NCI-H1105 (cell line): ENCODE measurements at places on chromosomes 6 and 20.

GRCh38 chr6:100685747-100686146, 195.4 kb downstream of the ASCC3 start:
- no peak for DNase-seq

GRCh38 chr6:34135541-34135940, 10.3 kb downstream of the GRM4 start:
- no peak for DNase-seq

DNA sequence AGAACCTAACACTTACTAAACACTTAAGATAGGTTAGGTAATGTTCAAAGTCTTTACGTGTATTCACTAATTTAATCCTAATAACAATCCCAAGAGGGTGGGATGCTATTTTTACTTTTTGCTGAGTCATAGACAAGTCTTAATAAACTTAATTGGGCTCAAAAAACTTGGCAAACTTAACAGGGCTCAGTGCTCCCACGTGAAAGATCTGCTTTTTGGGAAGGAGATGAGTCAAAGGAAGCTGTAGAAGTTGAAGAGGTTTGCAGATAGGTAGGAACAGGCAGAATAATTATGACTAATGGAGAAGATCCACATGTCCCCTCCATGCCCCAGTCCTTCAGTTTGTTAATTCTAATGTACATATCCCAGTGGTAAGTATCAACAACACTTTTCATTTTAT, 44.5 kb upstream of the STMND1 start:
- no peak for DNase-seq

DNA sequence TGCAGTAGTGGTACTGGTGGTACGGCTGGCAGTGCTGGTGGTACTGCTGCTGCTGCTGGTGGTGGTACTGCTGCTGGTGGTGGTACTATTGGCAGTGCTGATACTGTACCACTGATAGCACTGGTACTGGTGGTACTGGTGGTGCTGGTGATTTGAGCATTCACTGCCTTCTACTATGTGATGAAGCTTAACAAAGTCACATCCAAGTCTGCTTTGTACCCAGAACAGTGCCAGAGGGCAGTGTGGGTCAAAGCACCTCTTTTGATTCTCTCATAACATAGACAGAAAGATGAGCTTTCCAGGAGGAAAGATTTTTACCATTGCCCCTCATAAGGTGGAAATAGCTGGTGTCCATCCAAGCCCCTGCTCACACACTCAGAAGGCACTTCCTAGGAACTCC, 48.7 kb downstream of the ANKRD6 start:
- DNase-seq: no peak

DNA sequence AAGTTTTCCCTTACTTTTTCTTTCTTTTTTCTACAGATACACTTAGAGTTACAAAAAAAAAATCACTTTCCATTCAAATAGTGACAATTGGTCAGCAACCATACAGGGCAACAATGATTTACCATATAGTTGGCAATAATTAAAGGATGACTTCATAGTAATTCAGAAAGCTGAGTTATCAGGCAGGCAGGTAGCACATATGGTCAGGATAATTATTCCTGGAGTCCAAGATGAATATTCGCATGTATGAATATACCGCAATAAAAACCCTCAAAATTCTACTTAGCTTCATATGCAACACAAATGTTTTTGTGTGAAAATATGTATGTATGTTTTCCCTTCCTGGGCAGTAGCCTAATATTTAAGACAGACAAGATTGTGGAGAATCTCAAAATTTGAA, 34.5 kb downstream of the COL19A1 start:
- no peak for DNase-seq

DNA sequence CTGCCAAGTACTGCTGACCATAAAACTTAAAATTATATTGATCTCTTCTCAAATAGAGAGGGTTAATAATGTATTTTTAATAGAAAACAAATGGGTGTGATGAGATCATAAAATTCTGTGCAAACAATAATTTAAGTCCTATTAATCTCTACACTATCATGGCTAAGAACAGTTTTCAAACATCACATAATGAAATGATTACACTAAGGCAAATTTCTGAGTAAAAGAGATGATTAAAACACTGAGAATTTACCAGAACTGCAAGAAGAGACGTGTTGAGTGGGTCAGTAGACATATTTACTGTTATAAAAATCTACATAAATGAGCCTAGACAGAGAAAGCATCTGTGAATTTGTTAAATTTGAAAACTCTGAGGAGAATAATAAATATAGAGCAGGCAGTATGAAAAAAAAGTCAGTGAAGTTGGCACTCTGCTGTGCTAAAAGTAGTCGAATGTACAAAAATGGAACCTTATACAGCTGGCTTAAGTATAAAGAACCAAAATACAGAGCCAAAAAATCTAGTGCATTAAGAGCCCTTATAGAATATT, 302.6 kb upstream of the MANEA start:
- no peak for DNase-seq

DNA sequence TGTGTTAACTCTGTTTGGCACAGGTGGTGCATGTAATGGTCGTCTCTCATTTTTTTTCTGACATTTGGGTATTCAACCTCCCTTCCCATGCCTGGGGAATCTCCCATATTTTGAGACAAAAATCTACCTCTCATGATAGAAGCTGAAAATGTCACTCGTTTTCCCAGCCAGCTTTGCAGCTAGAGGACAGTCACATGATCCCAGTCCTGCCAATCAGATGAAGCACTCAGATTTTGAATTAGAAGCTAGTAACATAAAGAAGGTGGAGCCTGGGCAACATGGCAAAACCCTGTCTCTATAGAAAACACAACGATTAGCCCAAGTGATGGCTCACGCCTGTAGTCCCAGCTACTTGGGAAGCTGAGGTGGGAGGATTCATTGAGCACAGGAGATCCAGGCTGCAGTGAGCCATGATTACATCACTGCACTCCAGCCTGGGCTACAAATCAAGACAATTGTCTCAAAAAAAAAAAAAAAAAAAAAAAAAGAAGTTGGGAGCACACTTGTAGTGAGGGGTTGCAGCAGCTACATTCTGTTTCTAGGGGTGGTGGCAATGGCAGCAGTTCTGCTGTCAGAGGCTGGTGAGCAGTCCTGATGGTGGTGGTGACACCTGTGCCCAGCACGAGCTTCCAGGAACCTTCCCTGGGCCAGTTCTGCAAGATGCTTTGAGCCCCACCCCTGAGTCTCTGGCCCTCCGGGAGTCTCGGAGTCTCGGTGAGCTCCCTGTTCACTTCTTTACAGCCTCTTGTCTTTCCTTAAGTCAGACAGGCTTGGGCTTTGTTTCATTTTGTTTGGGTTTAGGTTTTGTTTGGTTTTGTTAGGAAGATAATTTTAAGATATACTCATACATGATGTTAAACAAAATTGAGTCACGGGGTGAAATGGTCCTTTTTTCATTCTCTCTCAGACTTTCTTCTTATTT, 94.1 kb upstream of the KCNG1 start:
- no peak for DNase-seq

DNA sequence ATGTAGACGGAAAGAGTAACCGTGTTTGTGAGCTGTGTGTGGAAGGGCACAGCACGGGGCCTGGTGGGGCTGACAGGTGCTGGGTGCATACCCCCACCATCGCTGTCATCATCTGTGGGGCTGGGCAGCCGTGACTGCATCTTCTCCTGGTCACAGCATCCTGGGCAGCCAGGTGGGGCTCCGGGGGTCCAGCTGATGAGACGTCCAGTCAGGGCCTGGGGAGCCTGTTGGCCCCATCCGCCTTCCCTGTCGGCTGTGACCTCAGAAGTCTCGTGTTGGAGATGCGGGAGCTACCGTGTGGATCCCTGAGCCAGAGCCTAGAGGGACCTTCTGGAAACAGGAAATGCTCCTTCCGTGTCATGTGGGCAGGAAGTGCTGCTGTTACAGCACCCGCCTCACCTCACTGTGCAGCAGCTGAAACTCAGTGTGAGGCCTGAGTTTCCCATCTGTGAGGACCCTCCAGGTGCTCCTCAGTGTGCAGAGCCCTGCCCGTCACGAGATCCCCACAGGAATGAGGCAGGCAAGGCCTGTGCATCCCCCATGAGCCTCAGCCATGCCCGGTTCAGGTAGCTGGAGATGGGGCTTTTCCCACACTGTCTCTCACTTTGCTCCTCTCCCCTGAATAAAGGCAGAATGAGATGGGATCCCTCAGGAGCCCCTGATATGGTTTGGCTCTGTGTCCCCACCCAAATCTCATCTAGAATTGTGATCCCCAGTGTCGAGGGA, 108.7 kb downstream of the ERMARD start:
- DNase-seq: no peak

DNA sequence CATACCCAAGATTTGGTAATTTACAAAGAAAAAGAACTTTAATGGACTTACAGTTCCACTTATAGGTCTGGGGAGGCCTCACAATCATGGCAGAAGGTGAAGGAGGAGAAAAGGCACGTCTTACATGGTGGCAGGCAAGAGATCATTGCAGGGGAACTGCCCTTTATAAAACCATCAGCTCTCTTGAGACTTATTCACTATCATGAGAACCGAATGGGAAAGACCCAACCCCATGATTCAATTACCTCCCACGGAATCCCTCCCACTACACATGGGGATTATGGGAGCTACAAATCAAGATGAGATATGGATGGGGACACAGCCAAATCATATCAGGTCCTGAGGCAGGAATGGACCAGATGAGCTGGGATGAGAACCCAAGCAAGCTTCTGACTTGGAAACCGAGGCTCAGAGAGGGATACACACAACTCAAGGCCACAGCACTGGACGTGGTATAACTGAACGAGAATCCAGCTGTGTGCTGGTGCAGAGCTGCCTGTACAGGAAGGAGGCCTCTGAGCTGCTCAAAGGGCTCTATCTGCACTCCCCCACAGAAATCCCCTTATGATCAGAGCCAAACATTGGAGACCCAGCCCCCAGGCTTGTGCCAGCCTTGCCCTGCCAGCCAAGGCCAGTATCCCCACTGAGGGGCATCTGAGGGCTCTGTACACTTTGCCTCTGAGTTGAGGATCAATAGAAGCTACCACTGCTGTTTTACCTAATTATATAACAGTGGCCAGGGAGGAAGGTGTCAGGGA, 137.8 kb downstream of the CEBPB start:
- no peak for DNase-seq

DNA sequence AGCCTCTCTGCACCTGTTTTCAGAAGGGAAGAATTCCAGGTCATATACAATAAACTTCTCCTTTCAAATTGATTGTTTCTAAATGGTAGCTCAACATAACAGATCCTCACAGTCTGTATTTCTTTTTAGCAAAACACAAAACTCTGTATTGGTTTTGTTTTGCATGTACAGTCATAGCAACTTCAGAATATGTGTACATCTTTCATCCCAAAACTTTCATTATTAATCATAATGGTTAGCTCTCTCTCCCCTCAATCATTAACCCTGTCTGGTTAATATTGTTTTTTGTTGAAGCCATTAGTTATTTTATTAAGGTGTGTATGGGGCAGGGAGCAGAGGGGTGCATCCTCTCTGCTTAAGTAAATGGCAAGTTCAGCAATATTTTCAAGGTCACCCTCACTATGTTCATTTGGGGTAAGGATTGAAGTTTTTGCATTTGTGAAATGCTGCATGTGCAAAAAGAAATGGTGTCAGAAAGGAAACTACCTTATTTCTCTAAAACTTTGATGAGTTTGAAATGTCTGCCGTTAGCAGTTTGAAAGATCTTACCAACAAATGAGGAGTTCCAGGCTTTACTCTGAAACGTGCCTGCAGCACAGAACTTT, 136.8 kb upstream of the BTBD3 start:
- no peak for DNase-seq

- no peak for DNase-seq
These were observed 346.3 kb upstream of the SULF2 start for GRCh38 chr20:48131581-48131980.

DNA sequence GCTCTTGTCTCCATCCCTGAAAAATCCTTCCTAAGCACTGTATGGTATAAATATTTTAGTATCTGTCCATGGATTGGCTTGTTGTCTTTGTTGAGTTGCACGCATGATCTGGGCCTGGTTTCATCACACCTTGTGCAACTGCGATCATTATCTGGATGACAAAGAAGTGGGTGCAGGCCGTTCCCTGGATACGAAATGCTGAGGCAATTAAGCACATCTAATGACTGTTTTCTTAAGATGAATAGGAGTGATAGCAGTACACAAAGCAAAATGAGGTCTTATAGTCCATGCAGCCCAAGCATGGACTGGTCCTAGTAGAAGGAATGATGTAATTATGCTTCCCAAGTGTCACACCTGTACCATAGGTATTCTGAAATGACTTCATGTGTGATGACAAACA, 47.8 kb downstream of the SLC35D3 start:
- no peak for DNase-seq

DNA sequence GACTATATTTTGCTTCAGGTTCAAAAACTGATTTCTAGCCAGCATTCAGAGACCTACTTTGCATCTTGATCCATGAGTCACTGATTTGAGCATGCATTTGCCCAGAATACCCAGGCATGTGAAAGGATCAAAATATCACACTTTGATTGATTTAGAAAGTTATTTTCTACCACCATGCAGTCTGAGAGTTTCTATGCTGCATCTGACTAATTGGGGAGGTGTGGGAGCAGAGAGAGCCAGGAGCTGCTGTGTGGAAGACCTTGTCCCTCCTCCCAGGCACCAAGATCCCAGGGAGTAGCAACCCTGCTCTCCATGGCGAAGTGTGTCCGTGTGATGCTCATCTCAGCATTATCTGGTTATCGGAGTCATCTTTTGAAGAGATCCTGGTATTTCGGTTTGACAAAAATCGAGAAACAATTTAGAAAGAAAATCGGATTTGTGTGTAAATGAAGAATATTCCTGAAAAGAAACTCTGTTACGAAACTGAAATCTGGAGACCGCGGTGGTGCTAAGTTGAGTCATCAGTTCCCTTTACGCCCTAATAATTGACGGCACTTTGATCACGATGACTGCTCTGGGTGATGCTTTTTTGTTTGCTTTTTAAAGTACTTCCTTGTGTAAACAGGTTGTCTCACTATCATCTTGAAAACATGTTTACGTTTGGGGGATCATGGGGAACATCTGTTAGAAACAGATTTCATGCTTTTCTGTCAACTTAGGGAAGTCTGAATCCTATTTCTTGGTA, 193.4 kb downstream of the BACH2 start:
- no peak for DNase-seq
